ENCODE measurements at places on chromosomes 5 and 9.

DNA sequence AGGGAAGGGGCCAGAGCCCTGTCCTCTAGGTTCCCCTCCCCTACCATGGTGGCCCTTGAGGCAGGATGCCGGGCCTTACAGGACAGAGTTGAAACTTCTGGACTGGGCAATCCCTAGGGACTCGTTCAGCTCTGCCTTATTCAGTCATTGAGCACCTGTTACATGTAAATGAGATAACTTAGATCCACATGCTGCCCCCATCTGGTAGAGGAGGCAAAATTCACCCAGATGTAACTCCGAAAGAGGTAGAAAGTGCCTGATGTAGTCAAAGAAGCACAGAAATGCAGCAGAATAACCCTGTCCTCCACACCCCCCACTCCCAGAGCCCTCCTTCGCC is 1.5 kb downstream of the GGTA1 start:
- DNase-seq, result peak; percentile 92

- no peak for DNase-seq
These were observed 233.4 kb downstream of the COMMD10 start for GRCh38 chr5:116318091-116318854.

DNA sequence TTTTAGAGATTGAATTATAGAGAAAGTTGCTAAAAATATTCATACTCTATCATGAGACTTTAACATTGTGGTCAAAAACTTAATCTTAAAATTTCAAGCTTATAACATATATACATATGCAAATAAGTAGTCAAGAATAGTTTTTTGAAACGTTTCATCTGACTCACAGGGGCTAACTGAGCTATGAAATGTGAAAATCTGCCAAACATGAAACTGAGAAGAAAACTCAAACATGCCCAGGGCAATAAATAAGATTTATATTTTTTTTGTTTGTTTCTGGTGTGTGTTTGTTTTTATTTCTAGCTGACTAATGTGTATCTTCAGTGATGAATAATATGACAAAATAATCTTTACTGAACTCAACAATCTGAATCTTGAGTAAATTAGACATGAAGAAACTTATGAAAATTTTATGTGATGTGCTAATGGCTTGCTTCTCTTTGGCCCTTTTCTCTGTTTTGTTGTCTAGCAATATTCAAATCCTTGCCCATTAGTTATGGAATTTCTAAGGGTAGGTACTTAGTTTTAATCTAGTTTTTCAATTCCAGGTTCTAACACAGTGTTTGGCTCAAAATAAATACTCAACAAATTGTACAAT is 99.9 kb downstream of the FAM174A start:
- no peak for DNase-seq

DNA sequence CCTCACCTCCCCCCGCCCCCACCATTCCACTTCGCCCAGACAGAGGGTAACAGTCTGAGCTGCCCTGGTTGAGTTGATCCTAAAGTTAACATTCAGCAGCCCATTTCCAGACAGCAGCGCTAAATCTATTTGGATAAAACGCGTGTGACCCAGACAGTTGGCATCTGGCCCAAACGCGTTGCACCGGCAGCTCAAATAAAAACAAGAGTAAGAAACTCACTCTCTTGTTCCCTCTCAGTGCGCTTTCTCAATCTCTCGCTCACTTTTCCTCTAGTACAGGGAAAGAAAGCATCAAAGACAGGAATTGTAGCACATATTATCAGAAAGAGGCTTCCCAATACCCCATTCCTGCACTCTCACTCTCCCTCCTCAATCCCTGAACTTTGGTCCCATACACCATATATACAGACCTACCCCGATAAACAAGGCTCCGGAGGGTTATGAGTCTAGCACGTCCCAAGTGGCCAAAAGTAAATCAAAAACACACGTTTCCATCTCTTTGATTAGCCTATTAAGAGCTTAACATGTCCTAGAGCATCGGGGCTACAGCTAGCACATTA is 1.3 kb downstream of the ADAMTS6 start:
- peak; percentile 16 for DNase-seq

GRCh38 chr9:7907551-7908337 is 108.2 kb upstream of the DMAC1 start:
- no peak for DNase-seq

- DNase-seq, result no peak
These were observed 12.8 kb downstream of the PJA2 start for GRCh38 chr5:109396965-109397364.

- no peak for DNase-seq
These were observed 574.7 kb upstream of the CLINT1 start for GRCh38 chr5:158433634-158434033.

GRCh38 chr9:35766997-35767396 is 12.9 kb upstream of the MSMP start:
- DNase-seq, result no peak

DNA sequence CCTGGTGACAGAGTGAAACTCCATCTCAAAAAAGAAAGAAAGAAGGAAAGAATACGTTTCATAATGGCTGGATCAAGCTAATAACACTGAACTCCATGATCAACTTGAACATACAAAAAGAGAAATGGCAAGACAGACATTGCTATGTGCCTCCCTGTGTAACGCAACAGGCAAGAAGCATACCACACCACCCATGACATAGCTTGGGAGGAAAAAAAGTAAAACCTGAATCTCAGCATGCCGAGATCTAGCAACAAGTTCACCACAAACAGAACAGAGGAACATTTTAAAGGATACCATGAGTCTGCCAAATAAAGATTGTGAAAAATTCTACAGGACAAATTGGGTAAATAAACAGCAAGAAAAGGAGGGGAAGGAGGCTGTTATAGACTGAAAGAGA is 26.7 kb downstream of the HOMER1 start:
- no peak for DNase-seq

DNA sequence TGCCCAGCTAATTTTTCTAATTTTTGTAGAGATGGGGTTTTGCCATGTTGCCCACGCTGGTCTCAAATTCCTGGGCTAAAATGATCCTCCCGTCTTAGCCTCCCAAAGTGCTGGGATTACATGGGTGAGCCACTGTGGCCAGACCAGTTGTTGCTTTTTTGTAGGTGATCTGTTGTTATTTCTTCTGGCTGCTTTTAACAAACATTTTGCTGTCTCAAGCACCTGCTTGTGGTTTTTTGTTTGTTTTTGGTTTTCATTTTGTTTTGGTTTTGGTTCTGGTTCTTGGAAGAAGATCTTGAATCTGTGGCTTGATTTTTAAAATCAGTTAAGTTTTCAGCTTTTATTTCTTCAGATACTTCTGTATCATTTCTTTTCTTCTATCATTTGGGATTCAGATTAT is 21.1 kb downstream of the ERCC6L2 start:
- DNase-seq, result no peak

DNA sequence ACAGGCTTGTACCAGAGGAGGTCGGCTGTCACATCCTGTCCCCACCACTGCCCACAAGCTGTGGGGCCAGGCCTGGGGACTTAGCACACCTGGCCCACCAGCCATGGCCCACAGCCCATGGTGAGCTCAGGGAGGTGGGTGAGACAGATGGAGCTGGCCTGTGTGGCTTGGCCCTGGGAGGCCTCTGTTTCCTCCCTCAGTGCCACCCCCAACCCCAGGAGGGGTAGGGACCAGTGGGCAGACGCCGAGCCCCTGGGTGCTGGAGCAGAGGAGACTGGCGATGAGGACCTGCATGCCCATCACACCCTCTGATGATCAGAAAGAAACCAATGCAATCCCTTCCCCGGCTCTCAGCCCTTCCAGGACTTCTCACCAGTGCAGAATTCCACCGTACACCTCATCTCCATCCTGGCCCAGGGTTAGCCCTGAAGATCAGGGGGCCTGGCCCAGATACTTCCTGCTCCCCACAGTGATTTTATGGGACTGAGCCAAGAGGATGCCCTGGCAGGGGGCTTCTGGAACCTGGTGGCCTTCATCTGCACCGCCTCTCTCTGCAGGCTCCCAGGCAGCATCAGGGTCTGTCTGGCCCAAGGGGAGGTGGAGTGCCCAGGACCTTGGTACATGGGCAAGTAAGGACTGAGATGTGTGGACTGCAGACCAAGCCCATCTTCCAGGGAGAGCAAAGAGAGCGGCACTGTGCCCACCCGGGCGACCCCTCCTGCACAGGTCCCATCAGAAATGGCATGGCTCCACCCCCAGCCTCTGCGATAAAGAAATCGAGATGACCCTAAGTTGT is 16.9 kb upstream of the NKD2 start:
- no peak for DNase-seq

DNA sequence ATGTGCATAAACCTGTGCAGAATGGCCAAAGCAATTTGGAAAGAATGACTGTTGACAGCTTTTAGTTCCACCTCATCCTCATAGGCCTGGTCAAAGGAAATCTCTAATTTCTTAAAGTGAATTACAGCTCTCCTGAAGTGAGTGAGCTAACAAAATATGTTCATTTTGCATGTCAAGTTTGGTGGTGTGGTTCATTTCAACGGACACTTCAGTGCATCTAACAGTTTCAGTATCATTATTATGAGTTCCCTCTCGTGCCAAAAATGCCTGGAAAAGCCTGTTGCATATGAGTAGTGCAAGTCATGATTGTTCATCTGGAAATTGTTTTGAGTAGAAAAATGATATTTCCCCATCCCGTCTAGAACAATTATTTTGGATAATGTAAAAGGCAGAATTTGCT is 53.2 kb upstream of the HMHB1 start:
- peak; percentile 45 for DNase-seq

GRCh38 chr9:116539549-116539948 is 147.6 kb upstream of the TRIM32 start:
- DNase-seq, result no peak

DNA sequence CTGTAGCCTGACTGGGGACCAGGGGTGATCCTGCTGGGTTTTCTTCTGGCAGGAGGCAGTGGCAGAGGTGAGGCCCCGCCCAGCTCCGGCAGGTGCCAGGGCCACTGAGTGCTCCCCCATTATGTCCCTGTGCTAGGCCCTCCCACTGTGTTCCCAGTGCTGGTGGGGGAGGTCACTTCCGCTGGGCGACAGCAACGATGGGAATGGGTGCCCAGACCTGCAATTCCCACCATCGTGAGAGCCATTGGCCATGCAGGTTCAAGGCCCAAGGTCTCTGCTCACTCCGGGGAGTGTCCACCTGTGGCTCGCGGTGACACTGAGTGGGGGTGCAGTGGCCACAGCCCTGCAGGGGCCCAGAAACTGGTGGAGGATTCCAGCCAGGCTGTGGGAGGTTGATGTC is 98.6 kb downstream of the RXRA start:
- DNase-seq, result no peak

GRCh38 chr5:2353871-2354440 is 397.5 kb downstream of the IRX2 start:
- no peak for DNase-seq

- no peak for DNase-seq
These were observed 6.0 kb downstream of the UBQLN1 start for GRCh38 chr9:83701769-83702168.

- DNase-seq, result no peak
These were observed 18.1 kb downstream of the KDM3B start for GRCh38 chr5:138370537-138370936.

GRCh38 chr5:116374434-116374852 is 200.2 kb downstream of the SEMA6A start:
- no peak for DNase-seq

DNA sequence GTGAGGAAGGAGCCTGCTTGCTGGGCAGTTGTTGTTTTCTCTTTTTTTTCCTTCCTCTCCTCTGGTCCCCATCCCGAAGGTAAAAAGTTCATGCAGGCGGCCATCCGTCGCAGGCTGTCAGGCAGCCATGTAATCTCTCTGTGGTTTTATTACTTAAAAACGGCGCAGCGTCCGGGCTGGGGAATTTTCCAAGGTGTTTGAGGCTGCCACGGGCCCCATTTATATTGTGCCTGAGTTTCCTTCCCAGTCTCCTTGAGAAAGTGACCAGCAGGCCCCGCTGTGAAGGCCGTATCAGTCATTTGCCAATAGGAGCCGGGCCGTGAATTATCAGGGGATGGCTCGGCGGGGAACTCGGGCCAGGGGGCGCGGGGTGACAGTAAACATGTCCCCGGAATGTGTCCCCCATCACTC is 289.7 kb downstream of the PBX3 start:
- DNase-seq, result no peak

DNA sequence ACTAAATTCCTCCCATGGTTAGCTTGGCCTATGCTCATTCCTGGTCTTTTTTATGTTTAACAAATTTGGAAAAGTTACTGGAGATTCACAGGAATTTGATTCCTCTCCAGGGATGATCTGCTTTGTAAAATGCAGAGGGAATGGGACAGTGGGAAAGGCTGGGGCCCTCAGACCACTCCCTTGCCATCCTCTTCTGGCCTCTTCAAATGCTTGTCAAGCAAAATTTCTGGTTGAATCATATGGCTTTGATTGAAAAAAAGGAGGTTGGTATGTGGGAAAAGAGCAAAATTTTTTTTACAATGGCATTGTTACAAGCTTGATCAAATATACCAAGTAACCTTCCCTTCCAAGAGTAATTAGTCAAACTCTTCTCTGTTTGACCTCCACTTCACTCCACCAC is 225.1 kb downstream of the PIK3R1 start:
- DNase-seq, result no peak

GRCh38 chr9:13974891-13975290 is 339.1 kb downstream of the NFIB start:
- no peak for DNase-seq

DNA sequence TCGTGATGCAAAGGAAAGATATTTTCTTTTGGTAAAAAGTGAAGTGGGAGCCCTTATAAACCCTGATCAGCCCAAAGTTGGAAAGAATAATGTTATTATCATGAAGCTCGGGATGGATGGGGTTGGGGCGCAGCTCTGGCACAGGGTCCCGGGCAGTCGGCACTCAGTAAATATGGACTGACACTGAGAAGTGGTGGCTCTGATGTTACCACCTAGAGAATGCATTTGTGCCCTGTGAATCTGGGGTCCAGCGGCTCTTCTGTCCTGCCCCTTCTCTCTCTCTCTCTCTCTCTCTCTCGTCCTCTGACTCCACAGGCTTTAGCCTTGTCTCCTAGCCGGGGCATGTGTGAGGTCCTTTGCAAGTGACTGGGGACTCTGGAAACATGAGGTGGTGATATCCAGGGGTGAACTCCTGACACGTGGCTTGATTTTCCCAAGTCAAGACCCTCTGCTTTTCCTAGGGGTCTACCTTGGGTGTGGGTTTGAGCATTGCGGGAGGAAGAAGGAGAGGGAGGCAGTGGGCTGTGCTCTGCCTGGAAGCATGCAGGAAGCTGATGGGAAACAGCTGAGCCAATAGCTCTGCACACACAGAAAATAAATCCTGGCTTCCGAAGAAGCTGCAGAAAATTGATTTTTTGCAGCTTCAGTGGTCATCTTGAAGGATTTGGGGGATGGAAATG is 162.7 kb downstream of the MACROH2A1 start:
- DNase-seq, result no peak

DNA sequence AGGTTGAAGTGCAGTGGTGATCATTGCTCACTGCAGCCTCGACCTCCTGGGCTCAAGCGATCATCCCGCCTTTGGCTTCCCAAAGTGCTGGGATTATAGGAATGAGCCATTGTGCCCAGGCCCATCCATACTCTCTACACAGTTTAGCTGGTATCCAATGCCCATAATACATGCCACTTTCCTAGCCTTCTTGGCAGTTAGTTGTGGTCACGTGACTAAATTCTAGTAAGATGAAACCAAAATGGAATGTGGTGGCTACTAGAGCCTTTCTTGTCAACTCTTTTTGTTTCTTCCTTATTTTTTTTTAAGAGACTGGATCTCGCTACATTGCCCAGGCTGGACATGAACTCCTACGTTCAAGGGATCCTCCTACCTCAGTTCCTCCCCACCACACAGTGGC is 15.3 kb upstream of the KIF27 start:
- no peak for DNase-seq

GRCh38 chr5:86756839-86757238 is 139.1 kb downstream of the COX7C start:
- DNase-seq, result no peak

GRCh38 chr9:121876658-121877271 is 216.3 kb downstream of the TTLL11 start:
- no peak for DNase-seq

GRCh38 chr5:96957254-96958049 is 21.6 kb downstream of the LNPEP start:
- DNase-seq, result no peak
